ENCODE measurements at places on chromosomes 5 and 9.

DNA sequence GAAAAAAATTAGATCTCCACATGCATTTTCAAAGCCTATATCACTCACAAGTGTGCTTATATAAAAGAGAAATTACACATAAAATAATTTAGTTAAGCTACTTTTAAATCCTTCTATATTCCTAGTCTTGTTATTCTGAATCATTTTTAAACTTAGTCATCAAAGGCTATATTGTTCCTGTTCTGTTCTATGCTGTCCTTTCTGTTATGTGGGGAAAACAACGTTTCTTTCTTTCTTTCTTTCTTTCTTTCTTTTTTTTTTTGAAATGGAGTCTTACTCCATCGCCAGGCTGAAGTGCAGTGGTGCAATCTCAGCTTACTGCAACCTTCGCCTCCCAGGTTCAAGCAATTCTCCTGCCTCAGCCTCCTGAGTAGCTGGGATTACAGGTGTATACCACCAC, 389.2 kb upstream of the FTMT start:
- DNase-seq, result no peak

- DNase-seq, result no peak
Observed at GRCh38 chr5:177300951-177301350, 2.6 kb downstream of the RAB24 start.

DNA sequence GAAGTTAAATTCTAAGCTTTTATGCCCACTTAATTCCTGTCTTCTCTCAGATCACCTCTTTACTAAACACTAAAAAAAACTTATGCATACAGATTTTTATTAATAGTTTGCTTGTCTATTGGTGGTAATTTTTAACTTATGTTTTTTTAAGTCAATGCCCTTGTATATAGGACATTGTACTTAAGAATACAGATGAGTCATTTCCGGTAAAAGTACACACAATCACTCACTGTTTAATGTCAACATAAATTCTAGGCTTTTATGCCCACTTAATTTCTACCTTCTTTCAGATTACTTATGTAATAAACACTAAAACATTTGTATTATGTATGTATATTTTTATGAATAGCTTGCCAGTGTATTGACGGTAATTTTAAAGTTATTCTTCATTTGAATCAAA, 872.8 kb upstream of the CDH9 start:
- no peak for DNase-seq

DNA sequence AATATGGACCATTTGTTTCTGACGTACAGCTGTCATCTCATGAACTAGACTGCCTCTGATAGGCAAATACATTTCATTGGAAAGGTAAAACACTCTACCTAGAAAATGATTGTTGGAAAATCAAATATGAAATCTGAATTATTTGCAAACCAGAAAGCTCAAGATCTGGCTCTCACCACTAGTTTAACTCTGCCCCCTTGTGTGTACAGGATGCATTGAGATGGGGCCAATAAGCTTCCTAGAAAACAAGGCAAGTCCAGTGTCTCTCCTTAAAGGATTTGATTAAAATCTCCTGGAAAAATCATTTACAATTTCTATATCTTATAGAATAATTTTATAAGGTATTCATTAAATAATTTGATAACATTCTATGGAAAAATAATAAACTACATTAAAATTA, 311.9 kb upstream of the ANKH start:
- DNase-seq, result no peak

DNA sequence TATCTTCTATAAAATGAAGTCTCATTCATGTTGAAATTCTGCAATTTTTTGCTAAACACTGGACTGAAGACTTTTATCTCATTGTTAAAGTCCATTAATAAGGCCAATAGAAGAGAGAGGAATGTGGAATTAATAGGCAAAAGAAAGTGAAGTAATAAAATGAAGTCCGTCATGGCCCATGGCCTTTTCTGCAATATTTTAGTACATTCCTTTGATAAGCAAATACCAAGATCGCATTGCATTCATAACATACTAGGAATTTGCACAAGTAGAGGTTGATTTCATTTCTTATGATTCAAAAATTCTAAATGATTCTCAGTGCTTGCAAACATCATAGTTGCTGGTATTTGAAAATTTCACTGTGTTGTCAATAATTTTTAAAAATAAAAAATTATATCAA, 664.0 kb downstream of the NR2F1-AS1 start:
- DNase-seq, result no peak

All from SW480 (cell line).